ENCODE measurements at places on chromosomes 3 and 15.

DNA sequence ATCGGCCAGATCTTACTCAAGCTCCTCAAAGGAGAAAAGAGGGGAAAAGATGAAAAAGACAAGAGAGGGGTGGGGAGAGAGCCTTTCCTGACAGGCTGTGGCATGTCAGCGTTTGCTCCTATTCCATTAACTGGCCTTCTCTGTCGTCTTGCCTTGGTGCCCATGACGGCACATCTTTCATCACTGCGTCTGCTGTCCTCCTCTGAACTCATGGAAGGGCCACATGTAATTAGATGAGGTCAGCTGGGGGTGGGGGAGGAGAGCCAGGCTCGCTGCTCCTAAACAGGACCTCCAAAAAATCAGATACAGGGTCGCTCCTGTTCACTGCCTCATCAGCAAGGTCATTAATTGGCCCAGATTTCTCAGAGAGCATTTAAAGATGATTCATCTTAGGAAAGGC lies 49.7 kb downstream of the LRTM1 start:
- no peak for DNase-seq

DNA sequence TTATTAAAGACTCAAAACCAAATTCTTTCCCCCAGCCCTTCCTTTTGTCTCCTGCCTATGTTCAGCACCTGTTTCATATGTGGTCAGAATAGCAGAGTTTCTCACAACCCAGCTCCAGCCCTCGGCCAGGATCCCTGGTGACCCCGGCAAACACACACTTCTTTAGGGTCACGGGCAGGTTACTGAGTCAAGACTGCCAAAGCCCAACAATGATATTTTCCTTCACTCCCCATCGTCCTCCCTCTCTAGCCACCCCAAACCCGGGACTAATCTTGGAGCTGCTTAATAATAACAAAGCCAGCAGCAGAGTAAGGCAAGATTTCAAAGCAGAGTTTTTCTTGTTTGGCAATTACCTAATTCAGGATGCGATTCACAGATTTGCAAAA lies 25.5 kb downstream of the RARB start:
- no peak for DNase-seq

GRCh38 chr3:131501949-131502348 lies 822 bp downstream of the MRPL3 start:
- DNase-seq, result no peak

DNA sequence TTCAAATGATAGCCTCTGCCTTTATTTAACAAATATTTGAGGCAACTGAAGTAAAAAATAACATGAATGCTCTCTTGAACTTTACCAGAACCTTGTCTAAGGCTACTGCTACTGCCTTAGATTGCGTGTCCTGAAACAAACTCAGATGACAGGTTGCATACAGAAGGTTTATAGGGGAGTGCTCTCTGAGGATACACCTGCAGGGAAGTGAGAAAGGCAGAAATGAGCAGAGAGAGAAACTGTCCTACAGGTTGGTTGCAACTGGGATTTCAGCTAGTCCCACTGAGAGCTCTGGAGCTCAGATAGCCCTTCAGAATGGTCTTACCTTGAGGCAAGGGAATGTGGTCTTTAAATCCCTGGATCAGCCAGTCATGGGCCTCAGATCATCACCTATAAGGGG lies 165.5 kb downstream of the IL5RA start:
- no peak for DNase-seq

DNA sequence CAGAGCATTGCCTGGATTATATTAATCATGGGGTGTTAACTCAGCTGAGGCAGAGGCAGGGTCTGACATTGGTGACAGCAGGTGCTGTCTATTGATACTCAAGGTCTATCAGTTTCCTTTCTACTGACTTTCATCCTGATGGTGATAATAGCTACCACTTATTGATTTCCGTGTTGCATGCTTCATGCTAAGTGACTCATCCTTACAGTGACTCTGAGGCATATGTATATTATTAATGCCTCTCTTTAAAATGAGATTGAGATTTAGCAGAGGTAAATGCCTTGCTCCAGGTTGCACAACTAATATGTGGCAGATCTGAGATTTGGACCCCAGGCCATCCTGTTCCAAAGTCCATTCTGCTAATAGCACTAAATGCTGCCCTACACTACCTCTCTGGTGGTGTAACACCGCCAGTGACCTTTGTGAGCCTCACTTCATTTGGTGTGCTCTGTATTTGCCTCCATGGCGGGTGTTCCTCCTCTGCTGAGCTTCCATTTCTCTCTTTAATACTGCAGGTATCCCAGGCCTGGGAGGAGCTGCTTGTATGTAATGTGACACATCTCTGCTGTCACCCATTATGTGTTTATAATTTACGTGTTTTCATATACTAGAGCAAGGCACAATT lies 50.4 kb downstream of the GPR171 start:
- DNase-seq, result no peak

DNA sequence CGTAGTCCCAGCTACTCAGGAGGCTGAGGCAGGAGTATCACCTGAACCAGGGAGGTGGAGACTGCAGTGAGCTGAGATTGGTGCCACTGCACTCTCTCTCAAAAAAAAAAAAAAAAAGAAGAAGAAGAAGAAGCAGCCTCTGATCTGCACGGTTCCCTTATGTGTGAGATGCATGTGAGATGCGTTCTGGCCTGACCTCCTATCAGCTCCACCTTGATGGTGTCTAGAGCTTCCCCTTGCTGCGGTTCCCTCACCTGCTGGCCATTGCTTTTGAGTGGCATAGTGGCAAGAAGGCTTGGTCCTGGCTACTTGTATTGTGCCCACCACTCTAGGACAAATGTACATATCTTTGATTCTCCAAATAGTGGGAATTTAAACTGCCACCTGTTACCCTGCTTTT lies 49.4 kb upstream of the CFAP161 start:
- DNase-seq, result no peak

GRCh38 chr3:35254917-35255316 lies 384.4 kb upstream of the ARPP21 start:
- no peak for DNase-seq

DNA sequence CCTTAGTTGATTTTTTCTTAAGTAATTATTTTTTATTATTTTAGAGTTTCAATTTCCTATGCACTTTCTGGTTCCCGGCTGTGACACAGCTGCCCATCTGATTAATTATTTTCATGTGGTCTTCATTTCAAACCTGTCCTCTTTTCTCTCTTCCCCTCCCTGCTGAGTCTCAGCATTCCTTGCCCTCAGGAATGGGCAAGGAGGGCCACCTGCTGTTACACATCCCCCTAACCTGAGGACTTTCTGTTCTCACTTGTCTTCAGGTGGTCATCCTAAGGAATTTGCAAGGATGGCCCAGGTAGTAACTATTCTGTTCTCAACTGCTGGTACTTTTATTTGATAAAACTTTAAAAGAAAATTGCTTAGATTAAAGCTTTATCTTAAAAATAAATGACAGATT lies 545.0 kb downstream of the OTOL1 start:
- DNase-seq, result no peak

Measured in Daoy (cell line).